ENCODE measurements at places on chromosomes 7 and 10.

DNA sequence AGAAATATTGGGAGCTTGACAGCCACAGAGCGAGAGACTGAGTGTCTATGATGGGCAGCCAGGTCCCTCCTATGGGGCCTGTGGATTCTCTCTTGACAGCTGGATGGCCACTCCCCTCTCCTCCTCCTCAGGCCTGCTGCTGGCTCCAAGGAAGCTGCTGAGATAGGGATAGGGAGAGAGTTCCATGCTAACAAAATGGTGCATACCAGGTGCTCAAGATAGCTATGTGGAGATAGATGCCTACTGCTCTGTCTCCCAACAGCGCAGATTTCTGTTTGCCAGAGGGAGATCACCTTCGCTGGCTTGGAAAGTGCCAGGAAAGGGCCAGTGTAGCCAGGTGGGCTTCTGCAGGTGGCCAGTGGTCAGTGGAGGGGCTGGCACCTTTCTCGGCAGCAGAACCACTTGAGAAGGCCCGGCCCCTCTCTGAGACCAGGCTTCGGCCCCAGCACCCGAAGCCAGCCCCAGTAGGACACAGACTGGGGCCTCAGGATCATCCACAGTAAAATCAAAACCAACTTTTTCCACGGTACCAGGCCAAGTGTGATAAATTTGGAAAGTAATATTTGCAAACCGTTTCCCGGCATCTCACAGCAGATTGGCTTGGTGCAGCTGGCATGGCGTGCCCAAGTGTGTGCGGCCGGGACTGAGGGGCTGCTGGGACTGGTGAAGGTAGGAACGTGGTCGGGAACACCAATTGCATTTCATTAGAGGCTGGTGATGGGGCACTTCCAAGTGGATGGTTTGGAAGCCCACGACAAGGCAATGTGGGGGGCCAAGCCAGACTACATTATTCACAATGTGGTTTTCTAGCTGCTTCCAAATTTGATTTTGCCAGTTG, 139.6 kb downstream of the PTPN20 start:
- no peak for DNase-seq

DNA sequence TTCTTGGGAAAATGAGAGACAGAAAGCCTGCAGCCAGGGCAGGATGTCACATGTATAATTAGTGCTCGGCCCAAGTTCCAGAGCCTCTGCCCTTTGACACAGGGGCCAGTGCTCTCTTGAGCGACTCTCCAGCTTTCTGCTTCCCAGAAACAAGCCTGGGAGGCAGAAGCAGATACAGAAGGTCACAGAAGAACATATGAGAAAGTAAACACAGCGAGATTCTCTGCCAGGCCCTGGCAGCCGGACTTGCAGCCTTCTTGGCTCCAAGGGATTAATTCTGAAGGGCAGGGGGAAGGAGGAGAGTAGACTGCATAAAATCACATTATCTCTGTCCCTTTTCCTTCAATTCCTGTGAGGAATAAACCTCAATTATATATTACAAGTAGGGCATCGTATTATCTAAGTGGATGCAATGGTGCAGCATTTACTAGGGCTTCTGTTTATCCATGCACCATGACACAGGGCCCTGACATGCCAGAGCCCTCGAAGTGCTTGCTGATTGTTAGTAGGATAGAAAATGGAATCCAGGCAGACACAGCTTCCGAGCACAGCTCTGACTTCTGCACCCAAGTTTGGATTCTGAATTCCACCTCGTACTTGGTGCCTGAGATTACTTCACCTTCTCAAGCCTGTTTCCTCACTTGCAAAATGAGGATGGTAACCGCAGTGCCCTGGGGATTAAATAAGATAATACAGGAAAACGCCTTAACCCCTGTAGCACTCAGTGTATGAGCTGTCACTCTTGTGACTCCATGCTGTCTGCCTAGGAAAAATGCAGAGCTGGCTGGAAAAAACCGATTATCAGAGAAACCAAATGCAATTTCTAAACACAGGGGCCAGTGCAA, 536.5 kb downstream of the TNS3 start:
- DNase-seq, result no peak

DNA sequence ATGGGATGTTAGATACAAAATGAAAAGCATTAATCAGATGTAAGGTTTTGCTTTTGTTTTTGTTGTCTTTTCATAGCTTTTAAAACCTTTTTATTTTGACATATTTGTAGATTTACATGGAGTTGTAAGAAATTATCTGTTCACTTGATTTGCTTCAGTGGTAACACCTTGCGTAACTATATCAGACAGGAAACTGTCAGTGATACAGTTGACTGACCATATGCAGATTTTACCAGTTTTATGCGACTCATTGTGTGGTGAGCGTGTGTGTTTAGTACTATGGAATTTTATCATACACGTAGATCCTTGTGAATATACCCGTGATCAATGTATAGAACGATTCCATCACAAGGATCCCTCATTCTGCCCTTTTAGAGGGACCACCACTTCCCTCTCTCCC, 701.4 kb downstream of the SUGCT start:
- no peak for DNase-seq

GRCh38 chr7:5523052-5523711, 99.5 kb upstream of the TNRC18 start:
- no peak for DNase-seq

GRCh38 chr7:73920406-73921134, 59.6 kb downstream of the TMEM270 start:
- no peak for DNase-seq

GRCh38 chr7:12094365-12094921, 116.7 kb upstream of the TMEM106B start:
- no peak for DNase-seq

- DNase-seq, result no peak
Observed at GRCh38 chr10:26573674-26574073, 123.8 kb upstream of the PDSS1 start.

GRCh38 chr7:44977304-44977958, 1.4 kb downstream of the MYO1G start:
- DNase-seq, result no peak

- no peak for DNase-seq
Observed at GRCh38 chr10:120738658-120739057, 112.5 kb upstream of the WDR11 start.

DNA sequence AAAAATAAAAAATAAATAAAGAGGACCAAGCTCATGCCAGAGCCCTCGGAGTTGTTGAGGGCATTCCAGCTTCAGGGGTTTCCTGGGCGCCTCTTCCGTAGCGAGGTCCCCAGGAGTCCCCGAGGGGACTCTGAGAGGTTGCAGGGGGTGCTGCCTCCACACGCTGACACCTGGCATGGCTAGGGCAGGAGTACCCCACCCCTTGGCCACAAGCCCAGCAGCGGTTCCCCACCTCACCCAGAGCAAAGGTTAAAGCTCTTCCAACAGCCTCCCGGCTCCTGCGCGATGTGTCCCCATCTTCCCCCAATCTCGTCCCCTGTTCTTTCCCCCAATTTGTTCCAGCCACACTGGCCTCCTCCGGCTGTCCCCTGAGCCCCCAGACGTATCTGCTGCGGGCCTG, 4.5 kb downstream of the AMZ1 start:
- DNase-seq, result no peak

GRCh38 chr10:124732931-124733570, 11.1 kb downstream of the FAM53B start:
- DNase-seq, result no peak

GRCh38 chr10:30747633-30748032, 118.1 kb upstream of the LYZL2 start:
- peak; percentile 4 for DNase-seq

DNA sequence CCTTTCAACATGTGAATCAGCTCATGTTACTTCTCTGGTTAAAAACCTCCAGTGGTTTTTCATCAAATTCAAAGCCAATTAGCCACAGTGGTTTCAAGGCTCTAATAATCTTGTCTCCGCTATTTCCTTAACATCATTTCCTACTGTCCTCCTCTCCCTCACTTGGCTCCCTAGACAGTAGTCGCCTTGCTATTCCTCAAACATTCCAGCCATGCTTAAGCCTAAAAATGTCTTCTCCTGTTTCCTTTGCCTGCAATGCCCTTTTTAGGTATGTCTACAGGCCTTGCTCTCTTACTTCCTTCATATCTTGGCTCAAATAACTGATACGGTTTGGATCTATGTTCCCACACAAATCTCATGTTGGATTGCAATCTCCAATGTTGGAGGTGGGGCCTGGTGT, 779.4 kb upstream of the LRRN3 start:
- no peak for DNase-seq

DNA sequence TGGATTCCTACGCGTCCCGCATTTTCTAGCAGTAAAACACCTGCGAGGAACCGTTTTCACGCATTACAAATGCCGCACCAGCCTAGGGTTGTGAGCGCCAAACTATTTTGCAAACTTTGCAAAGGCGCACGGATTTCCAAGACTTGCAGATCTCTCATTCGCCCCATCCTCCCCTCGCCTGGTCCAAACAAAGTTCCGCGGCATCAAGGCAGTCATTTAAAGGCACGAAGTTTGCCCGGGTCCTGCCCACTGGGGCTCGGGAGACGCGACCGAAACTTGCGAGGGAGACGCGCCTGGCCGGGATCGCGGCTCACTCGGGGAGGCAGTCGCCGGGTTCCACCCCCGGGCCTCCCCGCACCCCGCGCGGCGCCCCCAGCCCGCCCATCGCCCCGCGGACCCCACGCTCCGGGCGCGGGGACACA, 613 bp downstream of the USP6NL start:
- no peak for DNase-seq

- DNase-seq, result no peak
Observed at GRCh38 chr7:78792624-78793023, 660.8 kb downstream of the MAGI2 start.

GRCh38 chr7:67896721-67897120, 900.1 kb downstream of the TYW1 start:
- DNase-seq, result no peak

DNA sequence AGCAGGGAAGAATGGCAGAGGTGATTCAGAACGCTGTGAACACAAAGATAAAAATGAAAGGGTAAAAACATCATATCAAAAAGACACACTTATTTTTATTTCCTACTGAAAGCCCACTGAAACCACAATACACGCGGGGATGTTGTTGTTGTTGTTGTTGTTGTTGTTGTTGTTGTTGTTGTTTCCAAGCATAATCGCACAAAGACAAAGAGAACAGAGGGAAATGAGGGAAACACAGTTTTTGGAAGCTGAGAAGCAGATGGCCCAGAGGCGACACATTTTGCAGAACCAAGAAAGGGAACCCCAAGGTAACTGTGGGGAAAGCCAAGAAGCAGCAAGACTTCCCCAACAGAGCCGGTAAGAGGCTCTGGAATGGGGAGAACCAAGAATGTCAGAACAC, 113.9 kb downstream of the PARD3 start:
- DNase-seq, result no peak

DNA sequence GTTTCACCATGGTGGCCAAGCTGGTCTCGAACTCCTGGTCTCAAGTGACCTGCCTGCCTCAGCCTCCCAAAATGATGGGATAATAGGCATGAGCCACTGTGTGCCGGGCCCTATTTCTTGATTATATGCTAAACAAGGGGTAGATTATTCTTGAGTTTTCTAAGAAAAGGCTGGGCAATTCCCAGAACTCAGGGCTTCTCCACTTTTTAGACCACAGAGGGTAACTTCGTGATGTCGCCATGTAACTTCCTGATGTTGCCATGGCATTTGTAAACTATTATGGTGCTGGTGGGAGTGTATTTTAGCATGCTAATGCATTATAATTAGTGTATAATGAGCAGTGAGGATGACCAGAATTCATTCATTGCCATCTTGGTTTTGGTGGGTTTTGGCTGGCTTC, 35.8 kb downstream of the OTUD1 start:
- DNase-seq, result no peak

GRCh38 chr7:25823571-25823970, 328.4 kb upstream of the NFE2L3 start:
- DNase-seq, result no peak

DNA sequence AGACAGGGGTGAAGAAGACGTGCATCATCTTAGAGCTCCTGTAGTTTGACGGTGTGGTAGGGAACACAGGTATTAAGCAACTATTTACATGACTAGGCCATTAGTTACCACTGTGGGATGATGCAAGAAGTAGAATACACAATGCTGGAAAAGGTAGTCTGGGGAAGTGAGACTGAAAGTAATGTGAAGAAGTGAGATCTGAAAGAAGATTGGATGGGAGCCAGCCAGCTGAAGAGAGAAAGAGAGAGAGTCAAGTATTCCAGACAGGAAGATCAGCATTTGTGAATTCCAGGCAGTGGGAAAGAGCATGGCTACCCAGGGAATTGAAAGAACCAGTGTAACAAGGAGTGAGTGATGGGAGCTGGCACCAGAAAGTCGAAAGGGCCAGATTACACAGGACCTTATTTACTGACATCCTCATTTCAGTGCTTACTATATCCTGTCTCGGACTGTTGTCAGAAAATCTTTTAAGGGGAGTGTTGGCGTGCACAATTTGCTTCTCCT, 4.0 kb upstream of the CFAP58 start:
- DNase-seq, result no peak

DNA sequence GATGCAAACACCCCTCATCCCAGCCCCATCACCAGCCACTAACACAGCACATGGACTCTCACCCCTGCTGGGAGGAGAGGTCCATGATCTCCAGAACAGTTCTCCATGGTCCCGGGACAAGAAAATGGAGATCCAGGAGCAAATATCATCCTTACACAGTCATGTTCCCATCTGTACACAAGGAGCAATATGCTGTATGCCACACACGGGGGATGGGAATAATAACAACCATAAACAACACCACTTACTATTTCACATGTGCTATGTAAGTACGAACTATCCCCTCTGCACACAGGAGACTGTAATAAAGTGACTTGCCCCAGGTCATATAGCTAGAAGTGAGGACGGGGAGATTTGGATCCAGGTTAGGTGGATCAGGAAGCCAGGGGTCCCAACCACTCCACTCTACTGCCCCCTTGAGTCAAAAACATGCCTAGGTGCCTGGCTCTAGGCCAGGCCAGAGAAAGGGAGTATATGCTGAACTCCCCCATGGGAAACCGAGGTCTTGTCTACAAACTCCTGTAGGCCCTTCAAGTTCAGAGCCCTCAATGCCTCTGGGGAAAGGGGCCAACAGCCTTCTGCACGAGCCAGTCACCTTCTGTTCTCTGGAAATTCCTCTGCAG, 34.1 kb downstream of the LRRC20 start:
- DNase-seq, result no peak

- no peak for DNase-seq
Observed at GRCh38 chr10:66931949-66932343, 6.1 kb downstream of the LRRTM3 start.

- no peak for DNase-seq
Observed at GRCh38 chr7:90401989-90402388, 1.3 kb upstream of the CLDN12 start.

- DNase-seq, result no peak
Observed at GRCh38 chr10:50291261-50291850, 40.0 kb upstream of the ASAH2 start.

- no peak for DNase-seq
Observed at GRCh38 chr10:59098387-59098786, 78.1 kb upstream of the PHYHIPL start.

- DNase-seq, result no peak
Observed at GRCh38 chr7:92730808-92731207, 105.6 kb downstream of the CDK6 start.

Data from stimulated activated CD4-positive, alpha-beta T cell treated with anti-CD3 and anti-CD28 coated beads, Interleukin-2, amount 100 ng/mL, for 4 hours (primary cell).